ENCODE measurements at places on chromosomes 7 and 10.

DNA sequence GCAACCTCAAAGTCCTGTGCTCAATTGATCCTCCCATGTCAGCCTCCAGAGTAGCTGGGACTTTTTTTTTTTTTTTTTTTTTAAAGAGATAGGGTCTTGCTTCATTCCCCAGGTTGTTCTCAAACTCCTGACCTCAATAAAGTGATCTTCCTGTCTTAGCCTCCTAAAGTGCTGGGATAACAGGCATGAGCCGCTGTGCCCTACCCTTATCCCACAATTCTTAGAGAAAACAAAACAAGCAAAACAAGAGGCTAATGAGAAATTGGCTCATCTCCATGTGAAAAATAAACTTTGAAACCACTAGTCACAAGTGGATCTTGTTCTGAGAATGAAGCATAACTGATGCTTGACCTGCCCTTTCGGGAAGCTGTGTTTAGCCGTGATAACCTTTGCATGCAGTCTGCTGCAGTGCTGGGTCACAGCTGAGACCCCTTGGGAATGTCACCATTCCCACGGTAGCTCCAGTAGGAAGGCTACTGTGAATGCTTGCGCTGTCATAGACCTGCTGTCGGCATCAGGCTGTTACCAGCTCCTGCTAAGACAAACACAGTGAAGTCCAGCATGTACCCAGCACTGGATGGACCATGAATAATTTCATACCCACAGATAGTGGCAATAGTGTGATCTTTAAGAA lies 290.7 kb upstream of the KIAA1217 start:
- DNase-seq: no peak

- no peak for DNase-seq
Measured at GRCh38 chr7:150379441-150380379, 580 bp downstream of the ZNF775 start.

- DNase-seq: no peak
Measured at GRCh38 chr7:45643630-45644029, 69.5 kb downstream of the ADCY1 start.

GRCh38 chr10:77873536-77874380 lies 52.8 kb downstream of the DLG5 start:
- DNase-seq: peak; percentile 28

DNA sequence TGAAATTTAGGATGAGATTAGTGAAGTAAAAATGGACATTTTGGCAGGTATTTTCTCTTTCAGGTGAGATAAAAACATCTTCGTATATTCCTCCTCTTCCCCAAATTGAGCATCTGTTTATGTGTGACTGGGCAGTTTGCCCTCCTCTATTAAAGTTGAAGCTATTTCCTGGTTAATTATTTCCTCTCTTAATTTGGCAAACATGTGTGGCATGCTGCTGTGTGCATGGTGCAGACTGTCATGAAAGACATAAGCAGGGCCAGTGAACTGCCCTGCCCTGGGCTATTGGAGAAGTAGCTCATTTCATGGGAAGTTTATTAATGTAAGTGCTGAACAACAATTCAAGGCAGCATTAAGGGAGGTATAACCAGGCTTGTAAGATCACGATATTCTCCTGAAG lies 52.6 kb downstream of the EVX1 start:
- DNase-seq: no peak

- no peak for DNase-seq
Measured at GRCh38 chr7:131578602-131579001, 22.2 kb upstream of the PODXL start.

GRCh38 chr10:11639362-11639761 lies 27.9 kb upstream of the USP6NL start:
- no peak for DNase-seq

GRCh38 chr10:14659626-14660196 lies 115.0 kb downstream of the FAM107B start:
- DNase-seq: peak; percentile 50

DNA sequence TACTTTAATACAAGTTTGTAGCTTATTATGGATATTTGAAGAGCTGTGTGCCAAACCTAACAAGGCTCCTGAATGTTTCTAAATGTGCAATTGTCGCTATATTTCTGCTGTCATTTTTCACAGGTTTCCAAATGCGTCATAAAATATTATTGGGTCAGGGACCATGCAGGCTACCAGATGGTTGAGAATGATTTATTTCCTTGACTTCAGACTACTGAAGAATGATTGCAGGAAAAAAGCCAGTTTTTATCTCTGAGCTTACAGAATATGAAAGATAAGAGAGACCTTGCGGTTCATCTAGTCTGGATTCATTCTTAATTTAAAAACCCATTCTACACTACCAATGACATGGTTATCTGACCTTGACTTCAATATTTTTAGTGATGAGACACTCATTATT lies 55.2 kb downstream of the TSPAN12 start:
- DNase-seq: no peak

DNA sequence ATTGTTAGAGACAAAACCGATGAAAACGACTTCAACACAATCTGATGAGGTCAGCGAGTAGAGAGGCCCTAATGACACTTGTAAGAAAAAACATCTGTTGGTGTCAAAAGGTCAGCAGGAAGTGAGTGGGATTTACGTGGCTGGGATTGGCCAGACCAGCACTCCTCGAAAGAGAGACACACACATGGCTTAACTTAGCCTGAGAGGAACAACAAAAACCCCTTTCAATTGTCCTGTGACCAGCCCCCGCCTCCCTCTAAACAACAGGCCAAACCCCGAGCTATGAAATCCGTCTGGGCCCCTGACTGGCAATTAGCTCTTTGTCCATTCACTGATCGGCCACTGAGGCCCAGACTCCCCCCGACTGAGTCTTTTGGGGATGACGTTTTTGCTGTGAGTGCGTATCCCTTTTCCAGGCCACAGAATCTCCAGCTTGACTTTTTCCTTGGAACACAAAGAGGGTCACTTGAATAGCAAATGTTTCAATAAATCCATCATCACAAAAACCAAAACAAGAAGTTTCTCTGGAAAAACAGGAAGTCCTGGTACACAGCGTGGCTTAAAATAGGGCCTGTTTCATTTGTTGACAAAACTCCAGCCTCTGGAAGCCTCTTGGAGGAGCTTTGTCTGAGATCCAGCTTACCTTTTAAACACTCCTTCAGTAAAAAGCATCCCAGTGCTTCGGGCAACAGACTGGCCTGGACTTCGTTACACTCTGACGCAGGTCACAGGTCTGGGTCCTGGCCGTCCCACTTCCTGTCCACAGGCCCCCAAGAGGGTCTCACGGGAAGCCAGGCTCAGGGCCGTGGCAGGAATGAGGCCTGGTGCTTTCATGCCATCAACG lies 103.0 kb downstream of the CTBP2 start:
- no peak for DNase-seq

GRCh38 chr10:105549731-105550130 lies 908.6 kb downstream of the SORCS3 start:
- DNase-seq: no peak

GRCh38 chr7:12481722-12482121 lies 78.1 kb upstream of the VWDE start:
- DNase-seq: no peak

DNA sequence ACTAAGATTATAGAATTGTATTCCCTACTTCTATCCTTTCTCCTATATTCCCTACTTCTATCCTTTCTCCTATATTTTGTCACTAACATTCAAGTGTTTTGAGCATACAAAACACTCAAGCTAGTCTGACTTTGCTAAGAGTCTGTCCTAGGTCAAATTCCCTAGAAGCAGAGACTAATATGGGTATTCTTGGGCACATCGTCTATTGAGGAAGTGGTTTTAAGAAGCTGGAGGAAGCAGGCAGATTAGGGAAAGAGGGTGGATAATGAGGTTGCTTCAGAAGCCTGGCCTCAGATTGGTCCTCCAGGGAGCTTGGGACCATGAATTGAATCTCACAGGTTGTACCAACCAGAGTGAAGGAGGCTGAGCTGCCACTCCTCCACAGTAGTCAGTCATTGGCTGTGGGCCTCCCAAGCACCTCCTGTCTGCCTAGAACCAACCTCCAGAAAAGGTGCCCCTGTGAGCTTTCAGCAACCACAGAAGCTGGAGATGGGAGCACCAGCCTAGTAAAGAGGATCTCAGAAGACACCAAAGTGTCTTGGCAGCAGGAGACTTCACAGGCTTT lies 295.9 kb upstream of the PHF14 start:
- DNase-seq: no peak

GRCh38 chr7:20282959-20283358 lies 47.7 kb upstream of the ITGB8 start:
- DNase-seq: no peak

GRCh38 chr10:18333621-18334020 lies 193.4 kb downstream of the CACNB2 start:
- DNase-seq: no peak

GRCh38 chr7:38299275-38299931 lies 26.0 kb upstream of the TARP start:
- DNase-seq: no peak
